ENCODE measurements at places on chromosomes 11 and 22.

DNA sequence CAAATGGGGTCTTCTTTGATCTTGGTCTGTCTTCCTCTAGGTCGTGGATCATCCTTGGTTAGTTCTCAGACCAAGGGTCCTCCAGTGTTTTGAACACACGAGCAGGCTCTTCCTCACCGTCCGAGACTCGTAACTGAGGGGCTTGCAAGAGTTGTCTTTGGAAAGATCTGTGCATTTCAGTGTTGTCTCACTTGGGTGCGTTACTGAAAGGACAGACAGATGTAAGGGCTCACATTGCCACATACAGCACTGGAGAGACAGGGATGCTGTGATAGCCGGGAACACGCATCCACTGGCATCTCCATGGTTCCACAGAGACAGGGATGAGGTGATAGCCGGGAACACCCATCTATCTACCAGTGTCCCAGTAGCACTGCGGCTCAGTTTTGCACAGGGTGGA lies 15.7 kb downstream of the GLB1L2 start:
- no peak for DNase-seq

DNA sequence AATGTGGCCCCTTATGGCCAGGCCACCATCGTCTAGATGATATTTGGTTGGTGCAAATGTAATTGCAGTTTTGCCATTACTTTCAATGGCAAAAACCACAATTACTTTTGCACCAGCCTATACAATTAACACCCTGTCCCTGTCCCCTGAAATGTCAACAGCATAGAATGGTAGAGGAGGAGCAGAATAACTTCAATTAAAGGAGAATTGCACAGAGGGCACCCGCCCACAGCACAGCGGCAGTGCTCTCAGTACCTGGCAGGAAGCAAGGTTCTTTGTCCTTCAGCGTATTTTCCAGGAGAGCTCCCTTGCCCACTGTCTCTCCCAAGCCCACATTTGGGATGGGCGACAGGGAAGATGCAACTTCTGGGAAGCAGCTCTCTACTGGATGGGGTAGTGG lies 115.3 kb downstream of the TRIM29 start:
- DNase-seq = no peak

DNA sequence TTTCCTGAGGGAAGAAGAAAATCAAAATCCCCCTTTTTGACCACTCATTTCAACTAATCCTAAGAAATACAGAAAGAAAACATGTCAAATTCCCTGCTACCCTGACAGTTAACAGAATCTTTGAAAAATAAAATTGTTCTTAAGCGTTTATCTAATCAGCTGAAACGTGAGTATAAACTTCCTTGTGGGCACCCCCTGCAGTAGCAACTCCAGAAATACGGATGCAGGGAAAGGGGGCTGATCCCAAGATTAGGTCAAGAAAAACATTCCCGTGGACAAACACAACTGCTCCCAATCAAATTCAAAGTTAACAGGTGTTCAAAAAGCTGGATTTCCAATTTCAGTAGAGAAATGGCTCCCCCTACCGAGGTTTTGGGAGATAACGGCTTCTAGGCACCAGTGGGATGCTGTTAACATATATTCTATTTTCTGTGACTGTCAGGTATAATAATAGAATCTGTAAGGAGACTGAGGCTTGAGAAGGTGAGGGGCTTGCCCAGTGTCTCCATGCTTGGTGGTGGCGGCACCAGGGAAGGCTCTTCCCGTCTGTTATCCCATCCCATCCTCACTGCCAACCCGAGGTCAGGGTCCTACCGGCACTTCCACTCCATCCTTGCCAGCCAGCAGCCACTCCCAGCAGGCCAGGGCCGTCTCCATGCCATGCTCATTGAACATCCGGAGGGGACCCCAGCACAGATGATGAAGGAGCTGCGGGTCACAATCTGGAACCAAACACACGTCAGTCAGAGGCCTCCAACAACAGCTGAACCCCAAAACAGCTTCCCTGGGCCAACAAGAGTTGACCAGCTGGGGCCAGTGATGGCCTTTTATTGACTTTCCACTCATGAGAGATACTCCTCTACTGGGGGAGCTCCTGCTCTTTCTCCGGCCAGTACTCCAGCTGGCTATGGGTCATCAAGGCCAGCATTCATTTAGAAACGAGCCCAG lies 32.0 kb upstream of the SERPIND1 start:
- DNase-seq = no peak

GRCh38 chr11:62553839-62554361 lies 7.3 kb upstream of the AHNAK start:
- no peak for DNase-seq

DNA sequence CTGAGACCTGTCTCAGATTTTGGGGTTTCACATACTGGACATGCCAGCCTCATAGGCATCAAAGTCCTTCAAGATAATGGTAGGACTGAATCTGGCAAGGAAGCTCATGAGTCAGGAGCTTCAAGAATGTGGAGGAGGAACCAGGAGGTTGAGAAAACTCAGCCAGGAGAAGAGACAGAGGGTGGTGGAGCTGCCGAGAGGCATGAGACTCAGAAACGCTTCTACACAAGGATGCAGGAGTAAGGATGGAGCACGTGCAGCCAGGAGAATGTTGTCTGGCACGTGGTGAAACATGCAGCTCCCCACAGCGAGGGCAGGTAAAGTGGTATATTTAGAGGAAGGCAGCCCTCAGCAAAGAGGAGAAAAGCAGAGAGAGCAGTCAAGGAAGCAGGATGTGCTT lies 148.7 kb upstream of the ISX start:
- no peak for DNase-seq

DNA sequence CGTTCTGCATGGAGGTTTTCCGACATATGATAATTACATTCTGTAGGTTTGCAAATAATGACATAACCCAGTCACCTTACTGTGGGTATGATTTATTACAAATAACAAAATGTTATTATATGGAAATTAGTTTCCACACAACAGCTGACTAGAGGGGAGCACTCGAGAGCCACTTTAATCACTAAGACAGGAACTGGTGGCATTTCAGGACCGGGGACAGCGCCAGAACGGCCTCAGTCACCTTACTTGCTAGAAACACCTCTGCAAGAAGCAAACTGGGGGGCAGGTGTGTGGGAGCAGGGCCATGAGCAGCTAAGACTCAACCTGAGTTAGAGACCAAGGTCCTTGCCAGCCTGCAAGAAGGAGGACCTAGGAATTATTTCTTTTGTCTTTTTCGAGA lies 199.9 kb downstream of the DSCAML1 start:
- no peak for DNase-seq

- no peak for DNase-seq
Measured at GRCh38 chr11:72584293-72584938, 89.8 kb downstream of the PDE2A start.

- DNase-seq = peak; percentile 9
Measured at GRCh38 chr11:65078151-65078550, 5.7 kb downstream of the CDCA5 start.
